ENCODE measurements at places on chromosomes 2 and 18.

- DNase-seq: no peak
Measured at GRCh38 chr2:113686537-113686936, 59.5 kb downstream of the RABL2A start.

GRCh38 chr2:239647052-239647819 is 246.4 kb upstream of the HDAC4 start:
- no peak for DNase-seq

DNA sequence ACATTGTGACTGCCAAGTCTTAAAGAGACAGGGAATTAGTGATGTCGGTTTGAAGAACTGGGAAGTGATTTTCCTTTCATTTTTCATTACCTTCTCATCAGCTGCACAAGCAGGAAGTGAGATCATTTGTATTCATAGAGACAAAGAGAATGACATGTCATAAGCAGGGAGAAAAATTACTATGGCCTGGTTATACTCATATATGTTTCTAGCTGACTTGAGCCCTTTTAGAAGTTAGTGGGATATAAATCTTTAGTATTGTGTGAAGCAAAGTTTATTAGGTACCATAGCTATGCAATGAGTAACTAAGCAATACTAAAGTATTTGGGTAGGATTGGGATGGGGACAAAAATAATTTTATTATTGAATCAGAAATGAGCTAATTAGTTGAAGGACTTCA is 284.1 kb downstream of the PID1 start:
- DNase-seq: no peak

- DNase-seq: no peak
Measured at GRCh38 chr18:32424696-32425095, 46.0 kb downstream of the GAREM1 start.

GRCh38 chr18:3135536-3135935 is 84.2 kb downstream of the MYOM1 start:
- DNase-seq: no peak

GRCh38 chr2:132497591-132497990 is 81.0 kb downstream of the GPR39 start:
- DNase-seq: no peak

DNA sequence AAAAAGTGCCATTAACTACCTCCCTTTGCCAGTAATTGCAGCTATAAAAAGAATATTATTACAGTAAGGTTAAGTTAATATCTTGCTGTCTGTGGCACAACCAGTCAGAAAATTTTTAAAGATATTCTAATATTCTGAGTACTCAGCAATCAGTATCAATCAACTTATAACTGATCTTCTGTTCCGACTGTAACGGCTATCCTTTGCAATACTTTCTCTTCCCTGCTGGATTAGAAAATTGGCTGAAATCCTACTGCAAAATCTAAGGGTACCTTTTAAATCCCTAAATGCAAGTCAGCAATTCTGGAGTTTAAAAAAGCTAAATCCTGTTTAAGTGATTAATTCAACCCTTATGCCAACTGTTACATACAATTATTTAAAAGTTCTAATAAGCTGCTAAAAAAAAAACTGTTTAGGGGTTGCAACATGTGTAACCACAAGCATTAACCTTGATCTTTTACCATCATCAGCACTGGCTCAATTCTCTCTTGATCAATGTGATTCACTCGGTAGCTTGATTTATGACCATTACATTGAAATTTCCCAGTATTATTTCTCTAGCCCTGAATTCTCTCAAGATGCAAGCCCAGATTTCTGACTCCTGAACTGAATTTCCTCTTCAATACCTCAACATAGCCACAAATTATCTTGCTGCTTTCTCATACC is 20.5 kb downstream of the GAREM1 start:
- DNase-seq: no peak

- no peak for DNase-seq
Measured at GRCh38 chr2:190670182-190670946, 21.5 kb downstream of the NAB1 start.

DNA sequence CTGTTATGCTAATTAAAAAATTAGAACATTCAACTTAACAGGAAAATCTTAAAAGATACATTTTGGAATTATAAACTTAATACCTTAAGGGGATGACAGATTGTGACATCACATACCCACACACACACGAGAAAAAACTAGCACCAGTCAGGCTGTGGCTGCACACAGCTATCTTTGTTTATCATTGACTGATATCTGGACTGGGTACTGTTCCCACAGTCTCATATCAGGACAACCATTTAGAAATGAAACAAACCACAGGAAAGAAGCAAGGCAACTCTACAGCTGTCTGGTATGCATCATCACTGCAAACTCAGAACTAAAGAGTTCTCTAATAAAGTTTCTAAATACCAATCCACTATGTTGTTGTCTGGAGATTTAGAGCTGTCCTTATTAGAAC is 210.9 kb upstream of the SMAD7 start:
- DNase-seq: no peak

GRCh38 chr18:30385684-30386083 is 656.9 kb downstream of the DSC3 start:
- DNase-seq: no peak

DNA sequence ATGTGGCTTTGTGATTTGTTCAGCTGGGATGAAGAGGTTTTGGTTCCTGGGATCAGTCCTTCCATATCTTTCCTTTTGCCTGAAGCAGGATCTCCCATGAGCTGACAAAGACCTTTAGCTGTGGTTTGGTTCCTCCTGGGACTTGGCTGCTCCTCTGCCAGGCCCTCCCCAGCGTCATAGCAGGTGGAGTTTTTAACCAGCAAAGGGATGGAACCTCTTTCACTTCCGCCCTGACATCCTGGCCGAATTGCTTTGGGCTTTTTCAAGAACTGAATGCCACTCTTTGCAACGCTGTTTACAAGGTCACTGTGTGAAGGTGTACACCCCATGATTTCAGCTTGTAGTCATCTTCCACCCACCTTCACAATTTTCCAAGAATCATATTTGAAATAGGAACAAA is 390 bp downstream of the PCARE start:
- no peak for DNase-seq

DNA sequence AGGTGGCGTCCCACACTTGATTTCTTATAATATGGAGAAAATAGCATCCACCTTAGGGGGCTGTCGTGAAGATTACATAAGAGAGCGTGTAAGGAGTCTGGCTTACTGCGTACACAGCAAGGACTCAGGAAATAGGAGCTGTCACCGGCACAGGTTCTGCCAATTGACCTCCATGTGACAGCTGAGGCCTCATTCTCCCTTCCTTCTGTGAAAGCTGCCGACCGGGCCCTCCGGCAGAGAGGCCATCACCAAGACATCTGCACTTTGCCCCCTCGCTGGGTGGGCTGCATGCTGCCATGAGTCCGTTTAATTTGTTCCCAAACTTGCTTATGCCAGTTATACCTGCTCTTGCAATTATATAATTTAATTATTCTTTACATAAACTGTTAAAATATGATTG is 27.7 kb downstream of the HS1BP3 start:
- no peak for DNase-seq

DNA sequence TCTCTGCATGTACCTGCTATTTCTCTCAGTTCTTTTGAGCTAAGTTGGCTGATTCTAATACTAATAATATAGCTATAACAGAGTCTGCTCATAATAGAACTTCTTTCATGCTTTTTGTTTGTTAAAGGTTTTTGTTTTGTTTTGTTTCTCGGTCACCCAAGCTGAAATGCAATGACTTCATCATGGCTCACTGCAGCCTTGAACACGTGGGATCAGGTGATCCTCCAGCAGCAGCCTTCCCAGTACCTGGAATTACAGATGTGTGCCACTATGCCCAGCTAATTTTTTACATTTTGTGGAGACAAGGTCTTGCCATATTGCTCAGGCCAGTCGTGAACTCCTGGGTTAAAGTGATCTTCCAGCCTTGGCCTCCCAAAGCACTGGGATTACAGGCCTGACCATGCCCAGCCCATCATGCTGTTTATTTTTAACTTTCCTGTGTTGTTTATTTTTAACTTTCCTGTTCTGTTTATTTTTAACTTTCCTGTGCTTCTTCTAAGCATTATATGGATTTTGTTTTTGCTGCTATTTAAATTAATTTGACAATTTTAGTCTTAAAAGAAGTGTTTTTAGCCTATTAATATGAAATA is 763.8 kb upstream of the CDH7 start:
- no peak for DNase-seq

DNA sequence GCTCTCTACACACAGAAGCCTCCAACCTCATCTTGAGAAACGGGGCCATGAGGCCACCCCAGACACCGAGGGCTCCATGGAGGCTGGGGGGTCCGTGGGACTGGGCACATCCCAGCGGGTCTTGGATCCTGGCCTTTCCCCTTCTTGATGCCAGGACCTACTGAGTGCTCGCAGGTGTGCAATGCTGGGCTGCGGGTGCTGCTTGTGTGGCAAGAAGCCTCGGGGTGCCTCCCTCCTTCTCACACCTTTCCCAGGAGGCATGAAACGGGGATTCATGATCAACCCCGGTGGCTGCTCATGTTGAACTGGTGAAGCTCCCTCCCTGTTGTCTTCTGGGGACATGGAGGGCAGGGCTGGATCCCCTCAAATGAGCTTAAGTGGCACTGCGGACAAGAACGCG is 2.0 kb upstream of the BUB1 start:
- no peak for DNase-seq

DNA sequence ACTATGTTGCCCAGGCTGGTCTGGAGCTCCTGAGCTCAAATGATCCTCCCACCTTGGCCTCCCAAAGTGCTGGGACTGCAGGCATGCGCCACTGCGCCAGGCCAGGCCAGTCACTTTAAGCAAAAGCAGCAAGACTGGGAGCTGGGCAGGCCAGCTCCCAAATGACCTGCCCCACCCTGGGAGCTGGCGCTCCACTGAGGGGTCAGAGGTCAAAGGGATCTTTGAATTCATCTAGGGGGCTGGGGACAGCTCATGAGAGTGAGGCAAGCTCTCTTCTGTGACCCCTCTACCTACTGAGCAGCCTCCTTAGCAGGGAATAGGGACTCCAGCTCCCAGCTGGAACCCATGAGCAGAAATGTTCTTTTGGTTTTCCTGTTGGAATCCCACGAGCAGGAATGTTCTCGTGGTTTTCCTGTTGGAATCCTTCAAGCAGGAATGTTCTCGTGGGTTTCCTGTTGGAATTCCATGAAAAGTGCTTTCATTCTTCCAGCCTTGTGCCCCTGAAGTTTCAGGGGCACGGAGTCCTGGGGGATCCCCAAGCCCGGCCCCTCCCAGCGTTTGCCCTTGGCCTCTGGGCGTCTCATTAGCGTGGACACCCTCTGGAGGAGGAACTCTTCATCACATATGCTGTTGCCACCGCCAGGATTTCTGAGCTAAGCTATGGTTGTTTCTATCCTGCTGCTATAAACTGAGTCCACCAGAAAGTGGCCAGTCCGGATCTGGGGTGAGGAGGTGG is 162.0 kb upstream of the HAAO start:
- no peak for DNase-seq

GRCh38 chr2:88815282-88815681 is 123.8 kb downstream of the RPIA start:
- DNase-seq: no peak

- no peak for DNase-seq
Measured at GRCh38 chr18:28412521-28412920, 235.6 kb upstream of the CDH2 start.

GRCh38 chr2:100563407-100564247 is 834 bp downstream of the PDCL3 start:
- no peak for DNase-seq

- DNase-seq: no peak
Measured at GRCh38 chr2:134452042-134452733, 198.3 kb downstream of the MGAT5 start.

GRCh38 chr2:106336737-106337136 is 131.5 kb downstream of the RGPD3 start:
- no peak for DNase-seq

DNA sequence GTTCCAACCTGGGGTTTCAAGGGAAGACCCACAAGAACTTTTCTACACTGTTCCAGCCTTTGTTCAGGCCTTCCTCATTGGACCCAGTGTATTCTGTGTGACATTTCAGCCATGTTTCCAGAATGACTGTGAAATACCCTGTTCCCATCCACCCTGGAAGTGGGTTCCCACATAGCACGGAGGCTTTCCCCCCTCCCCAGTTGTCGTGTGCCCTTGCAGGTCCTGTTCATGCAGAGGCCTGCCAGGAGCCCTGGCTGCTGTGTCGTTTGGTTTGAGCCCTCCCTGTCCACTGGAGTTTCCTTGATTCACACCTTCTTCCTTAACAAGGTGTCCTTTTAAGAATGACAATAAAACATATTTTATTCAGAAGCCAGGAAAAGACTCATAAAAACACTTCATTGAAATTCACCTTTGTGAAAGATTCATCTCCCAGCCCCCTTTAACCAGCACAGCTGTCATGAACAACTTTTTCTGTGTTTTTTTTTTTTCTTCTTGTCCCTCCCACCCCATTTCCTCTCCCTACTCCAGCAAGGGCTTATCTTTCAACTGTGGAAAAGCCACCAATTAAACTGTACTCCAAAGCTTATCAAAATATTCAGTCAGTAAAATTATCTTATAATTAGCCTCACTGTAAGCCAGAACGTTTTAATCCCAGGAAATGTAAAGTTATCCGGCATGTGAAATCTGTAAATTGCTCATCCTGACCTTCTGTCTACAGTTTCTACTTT is 106.4 kb downstream of the ACOXL start:
- DNase-seq: no peak

GRCh38 chr2:199309973-199310372 is 147.8 kb downstream of the SATB2 start:
- no peak for DNase-seq

DNA sequence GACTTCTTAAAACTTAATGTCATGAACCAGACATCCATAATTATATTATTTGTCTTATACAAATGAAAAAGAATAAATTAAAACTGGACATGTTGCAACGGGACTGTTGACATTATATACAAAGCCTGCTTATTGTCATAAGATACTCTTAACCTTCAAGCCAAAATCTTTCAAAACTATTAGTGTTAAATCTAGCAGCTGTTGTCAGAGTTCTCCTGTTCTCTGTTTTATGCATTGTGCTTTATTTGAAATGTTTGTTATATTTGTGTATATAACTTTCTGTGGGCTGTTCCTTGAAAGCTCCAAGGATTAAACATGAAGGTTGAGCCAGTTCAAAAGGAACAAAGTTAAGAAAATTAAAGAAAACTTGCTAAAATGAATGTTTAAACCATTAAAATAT is 335.5 kb upstream of the NT5C1B start:
- DNase-seq: peak; percentile 12

- peak; percentile 63 for DNase-seq
Measured at GRCh38 chr2:34096562-34097171, 497.6 kb upstream of the FAM98A start.

DNA sequence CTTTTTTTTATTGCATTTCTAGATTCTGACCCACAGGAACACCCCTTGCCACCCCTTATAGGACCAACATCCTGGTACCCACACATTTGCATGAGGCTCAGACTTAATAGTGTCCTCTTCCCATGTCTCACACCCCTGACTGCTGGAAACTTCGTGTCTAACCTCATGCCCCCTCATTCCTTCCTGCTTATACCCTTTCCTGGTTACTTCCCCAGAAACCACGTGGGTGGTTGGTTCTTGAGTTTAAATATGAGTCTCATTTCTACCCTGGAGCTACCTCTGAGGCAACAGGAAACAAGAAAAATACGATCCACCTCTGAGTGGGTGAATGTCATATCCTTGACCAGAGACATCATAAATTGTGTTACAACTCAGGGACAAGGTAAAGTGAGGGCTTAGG is 1.6 kb downstream of the TNP1 start:
- DNase-seq: no peak

- no peak for DNase-seq
Measured at GRCh38 chr2:182558564-182558963, 131.7 kb upstream of the PDE1A start.
